ENCODE measurements at places on chromosomes 2 and 18.

DNA sequence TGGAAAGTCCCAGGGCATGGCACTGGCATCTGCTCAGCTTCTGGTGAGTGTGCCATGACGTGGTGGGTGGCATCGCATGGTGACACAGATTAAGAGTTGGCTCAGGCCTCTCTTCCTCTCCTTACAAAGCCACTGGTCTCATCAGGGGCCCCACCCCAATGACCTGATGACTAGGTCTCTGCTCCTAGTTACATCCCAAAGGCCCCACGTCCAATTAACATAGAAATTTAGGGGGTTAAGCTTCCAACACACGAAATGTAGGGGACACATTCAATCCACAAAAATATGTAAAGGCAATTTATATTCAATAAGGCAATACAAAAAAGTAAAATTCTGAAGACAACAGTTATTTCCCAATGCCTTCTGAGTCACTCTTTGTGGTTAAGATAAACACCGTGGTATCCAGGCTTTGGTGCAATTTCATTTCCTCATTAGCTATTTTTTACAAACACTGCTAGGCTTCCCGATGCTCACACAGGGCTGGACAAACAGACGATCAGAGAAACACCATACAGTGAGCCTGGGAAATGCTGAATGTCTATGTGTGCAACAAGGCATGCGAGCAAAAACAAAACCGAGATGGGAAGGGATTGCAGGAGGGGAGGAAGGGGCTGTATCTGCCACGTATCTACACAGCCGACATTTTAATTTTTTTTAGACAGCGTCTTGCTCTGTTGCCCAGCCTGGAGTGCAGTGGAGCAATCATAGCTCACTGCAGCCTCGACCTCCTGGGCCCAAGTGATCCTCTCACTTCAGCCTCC lies 67.2 kb downstream of the MBP start:
- peak; percentile 64 for DNase-seq

GRCh38 chr2:217685255-217685605 lies 317.6 kb downstream of the TNS1 start:
- DNase-seq = no peak

DNA sequence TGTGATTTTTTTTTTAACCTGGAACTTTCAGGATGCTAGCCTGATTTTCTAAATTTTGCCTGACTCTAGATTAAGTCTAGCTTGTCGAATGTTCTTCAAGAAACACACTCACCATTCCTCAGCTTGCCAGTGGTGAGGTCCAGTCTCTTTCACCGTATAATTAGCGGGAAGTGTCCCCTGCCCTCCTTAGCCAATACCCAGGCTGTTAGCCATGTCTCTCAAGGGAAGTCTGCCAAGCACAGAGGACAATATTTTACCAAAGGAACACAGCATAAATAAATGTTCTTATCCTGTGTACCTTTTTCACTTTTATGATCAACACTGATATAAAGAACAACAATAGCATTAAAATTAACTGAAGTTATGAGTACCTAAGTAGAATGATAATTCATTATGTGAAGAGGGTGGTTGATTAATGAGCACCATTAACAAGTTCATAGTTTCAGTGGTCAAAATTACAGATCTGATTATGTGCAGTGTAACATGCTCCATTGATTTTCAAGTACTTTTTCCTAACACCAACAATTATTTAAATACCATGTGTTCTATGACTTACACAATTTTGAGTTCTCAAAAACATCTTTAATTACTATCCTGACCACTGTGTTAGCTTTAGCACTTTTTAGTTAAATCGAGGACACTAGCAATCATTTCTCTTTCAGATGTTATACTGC lies 445.8 kb upstream of the RAB12 start:
- DNase-seq = no peak

DNA sequence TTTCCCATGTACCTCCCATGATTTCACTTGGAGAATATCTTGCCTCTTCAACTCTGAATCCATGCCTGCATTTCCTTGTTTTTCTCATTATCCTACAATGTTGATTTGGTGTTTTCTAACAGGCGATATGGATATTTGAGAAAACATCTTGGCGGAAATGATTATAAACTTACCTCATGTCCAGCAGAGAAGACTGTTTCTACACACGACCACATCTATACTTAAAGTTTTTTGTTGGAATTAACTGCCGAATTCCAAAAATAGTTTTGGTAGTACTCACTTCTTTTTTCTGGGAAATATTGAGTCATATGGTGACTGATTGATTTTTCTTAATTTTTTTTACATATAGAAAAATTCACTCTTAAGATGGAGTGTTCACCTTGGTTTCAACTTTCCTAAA lies 41.4 kb upstream of the TMEFF2 start:
- DNase-seq = no peak

DNA sequence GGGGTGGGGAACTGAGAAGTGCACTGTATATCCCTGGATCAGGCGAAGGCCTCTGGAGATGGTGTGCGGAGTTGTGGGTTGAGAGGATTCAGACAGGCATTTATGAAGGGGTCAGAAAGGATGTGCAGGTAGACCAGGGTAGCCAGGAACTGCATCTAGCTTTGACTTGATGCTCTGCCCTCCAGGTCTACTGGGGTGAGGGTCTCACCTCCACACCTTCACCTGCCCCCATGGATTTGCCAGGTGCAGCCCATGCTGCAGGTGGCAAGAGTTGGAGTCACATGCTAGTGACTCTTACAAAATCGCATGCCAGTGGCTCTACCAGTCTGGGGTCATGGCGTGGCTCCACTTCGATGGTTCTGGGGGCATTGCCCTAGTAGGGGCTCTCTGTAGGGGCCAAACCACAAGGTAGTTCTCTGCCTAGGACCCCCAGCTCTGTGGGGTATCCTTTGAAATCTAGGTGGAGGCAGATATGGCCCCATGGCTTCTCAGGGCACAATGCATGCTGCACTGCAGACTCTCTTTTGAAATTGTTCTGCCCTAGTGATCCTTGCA lies 18.9 kb upstream of the KCNF1 start:
- DNase-seq = no peak

- no peak for DNase-seq
Observed at GRCh38 chr2:227623226-227623625, 5.9 kb downstream of the SCYGR4 start.

- no peak for DNase-seq
Observed at GRCh38 chr18:31154181-31154580, 8.5 kb downstream of the DSC1 start.

DNA sequence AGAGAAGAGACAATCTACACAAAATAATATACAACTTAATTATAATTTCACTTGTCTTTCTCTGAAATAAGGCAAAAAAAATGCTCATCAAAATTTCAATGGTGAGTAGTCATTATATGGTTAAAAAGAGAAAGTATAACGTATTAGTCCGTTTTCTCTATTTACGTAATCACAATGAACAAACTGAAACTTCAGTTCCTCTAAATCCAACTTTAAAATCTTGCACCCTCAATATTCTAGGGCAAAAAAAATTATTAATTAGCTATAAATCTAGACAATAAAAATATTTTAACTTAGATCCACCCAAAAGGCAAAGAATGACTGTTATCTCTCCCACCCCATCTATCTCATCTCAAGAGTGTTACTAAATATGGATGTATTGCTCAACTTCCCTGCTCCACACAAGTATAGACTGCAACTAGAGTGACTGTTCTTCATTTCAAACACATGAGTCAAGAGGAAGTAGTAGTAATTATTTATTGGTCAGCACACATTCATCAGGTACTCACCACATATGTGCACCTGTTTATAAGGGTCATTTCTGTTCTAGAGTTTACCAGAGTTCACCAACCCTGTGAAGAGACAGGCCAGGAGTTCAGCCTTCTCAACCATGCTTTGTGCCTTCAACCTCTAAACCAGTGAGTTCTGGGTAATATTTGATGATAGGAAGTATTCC lies 36.4 kb downstream of the STK39 start:
- peak; percentile 18 for DNase-seq

DNA sequence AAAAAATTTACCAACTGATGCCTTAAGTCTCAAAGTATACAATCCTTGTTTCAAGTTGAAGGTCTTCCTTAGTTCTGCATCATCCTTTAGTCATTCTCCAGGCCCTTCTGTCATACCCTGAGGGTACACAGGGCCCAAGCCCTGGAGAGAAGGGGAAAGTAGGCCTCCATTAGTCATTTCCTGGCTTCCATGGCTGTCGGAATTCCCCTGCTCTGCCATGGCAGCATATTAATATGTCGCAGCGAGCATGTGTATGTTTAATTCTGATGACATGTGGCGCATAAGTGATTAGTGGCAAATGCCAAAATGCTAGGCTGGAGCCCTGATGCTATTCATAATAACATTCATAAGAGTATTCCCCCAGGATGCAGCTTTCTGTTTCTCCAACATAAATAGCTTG lies 22.1 kb downstream of the GPR39 start:
- DNase-seq = no peak

GRCh38 chr2:43070676-43071502 lies 155.5 kb downstream of the ZFP36L2 start:
- DNase-seq = no peak

GRCh38 chr2:148674063-148675020 lies 29.8 kb downstream of the EPC2 start:
- DNase-seq = peak; percentile 63

DNA sequence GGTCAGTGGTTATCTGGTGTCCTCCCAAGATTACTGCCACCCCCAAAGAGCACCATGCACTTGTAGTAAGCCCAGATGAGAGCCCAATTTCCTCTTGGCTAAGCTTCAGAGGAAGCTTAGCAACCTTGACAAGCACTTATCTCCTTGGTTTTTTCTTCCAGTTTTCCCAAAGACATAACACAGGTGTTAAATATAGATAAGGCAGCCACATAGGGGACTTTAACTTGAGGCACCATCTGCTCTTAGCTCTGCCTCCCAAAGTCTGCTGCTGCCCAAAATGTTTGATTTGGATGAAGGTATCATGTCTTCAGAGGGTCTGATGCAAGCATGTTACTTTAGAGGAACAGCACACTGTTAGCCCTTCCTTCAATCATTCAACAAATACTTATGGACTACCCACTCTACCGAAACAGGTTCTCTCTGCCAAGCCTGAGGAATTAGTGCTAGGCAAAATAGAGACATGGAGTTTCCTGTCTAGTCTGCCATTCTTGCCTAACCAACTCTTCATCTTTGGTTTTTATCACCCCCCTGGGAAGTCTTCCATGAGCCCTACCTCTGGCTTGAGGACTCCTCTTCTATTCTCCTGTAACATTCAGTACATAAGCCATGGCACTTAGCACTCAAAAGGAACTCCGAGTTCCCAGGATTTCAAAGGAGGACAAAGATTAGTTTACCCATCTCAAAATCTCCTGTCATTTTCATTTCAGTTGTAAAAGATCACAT lies 73.7 kb downstream of the SP3 start:
- DNase-seq = no peak

DNA sequence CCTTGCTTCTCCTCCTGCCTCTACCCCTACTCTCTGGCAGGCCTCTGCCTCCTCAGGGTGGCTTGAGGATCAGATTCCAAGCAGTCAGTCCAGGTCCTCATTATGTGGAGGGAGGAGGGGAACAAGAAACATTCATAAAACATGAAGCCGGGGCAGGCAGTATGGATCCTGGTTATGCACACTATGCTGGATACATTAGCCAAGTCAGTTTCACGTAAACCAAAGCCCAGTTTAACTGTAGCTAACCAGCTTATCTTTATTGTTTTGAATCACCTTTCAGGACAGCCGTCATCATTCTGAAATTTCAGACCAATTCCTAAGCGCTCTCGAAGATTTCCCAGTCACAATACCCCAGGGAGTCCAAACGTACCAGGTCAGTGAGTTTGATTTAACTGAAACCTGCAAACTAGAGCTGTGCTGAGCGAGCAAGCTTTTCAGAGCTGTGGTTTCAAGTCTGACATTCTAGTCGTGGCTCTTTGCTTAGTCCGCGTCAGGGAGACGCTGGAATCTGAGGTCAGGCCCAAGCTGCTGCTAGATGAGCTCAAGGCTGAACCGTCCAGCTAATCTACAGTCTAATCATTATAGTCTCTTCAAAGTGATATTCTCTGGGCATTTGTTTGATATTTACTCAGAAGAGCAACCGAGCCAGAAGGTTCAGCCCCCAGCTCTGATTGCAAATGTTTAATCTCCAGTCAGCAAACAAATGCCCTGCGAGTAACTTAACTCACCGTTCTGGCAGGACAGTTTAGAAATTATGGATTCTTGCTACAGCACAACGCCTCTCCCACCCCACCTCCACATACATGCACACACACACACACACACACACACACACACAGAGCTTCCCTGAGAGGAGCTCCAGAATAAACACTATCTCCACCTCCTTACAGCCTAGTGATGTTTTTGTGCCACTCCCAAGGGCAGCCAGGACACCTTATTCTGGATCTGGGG lies 63.8 kb upstream of the BZW1 start:
- DNase-seq = no peak

DNA sequence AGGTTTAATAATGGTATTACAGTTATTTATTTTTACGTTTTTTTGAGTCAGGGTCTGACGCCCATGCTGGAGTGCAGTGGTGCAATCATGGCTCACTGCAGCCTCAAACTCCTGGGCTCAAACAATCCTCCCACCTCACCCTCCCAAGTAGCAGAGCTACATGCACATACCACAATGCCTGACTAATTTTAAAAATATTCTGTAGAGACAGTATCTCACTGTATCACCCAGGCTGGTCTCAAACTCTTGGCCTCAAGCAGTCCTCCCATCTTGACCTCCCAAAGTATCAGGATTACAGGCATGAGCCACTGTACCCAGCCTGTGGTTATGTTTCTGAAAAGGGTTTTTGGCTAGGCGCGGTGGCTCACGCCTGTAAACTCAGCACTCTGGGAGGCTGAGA lies 120.8 kb downstream of the ESCO1 start:
- DNase-seq = no peak

DNA sequence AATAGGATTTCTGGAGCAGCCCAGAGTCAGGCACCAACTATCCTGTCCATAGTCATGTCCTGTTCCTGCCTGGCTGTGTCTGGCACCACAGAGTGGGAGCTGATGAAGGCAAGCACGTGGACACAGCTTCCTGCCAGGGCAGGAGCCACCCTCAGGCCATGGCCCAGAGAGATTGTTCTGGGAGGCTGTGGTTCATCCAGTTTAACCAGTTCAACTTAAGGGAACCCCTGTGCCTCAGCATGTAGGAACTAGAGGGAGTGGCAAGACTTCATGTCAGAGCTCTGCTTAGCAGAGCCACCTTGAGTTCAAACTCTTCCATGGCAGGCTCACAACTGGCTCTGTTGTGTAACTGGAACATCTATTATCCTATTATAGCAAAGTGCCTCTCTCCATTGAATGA lies 73.2 kb upstream of the NCKAP5 start:
- no peak for DNase-seq

GRCh38 chr2:27990030-27990590 lies 99.6 kb downstream of the BABAM2 start:
- no peak for DNase-seq

DNA sequence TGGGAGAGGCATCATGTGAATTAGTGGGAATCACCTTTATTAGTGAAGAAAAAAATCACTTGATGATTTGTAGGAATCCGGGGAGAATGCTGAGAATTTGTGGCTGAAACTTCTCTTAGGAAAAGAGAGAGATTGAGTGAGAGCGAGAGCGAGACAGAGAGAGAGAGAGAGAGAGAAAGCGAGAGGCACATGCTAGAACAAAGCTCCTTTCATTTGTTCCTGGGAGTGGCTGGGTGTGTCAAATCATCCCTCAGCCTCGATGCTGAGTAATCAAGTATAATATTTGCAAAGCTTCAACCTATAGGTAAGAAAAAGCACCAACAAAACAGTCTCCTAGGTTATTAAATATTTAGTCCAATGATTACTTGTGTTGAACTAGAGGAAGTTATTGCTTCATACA lies 4.4 kb upstream of the SERPINB5 start:
- DNase-seq = no peak

GRCh38 chr2:174682007-174682577 lies 82.2 kb downstream of the CHRNA1 start:
- DNase-seq = peak; percentile 35

Data from CD4-positive, alpha-beta T cell treated with Interleukin-15 for 4 hours (primary cell).